ENCODE measurements at places on chromosomes 7 and 10. TPM values are rescaled to one million over a fixed set of nuclear protein-coding genes. Genes with fewer than 3 reads are reported as not detected.

- DNase-seq = no peak
These were observed 140.4 kb upstream of the NAMPT start for GRCh38 chr7:106425017-106425719.

DNA sequence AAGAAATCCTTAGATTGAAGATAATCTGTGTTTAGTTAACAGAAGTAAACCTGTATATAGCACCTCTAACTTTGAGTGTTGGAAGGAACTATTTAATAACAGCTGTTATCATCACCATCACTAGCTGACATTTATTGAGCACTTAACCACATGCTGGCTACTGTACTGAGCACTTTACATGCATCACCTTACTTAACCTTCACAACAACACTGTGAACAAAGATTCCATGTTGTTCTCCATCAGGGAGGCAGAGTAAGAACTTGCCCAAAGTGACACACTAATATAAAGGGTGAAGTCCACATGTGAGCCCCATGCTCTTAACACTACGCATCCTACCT is 182.2 kb downstream of the ST7 start:
- DNase-seq = no peak

ANXA8L1 gene
- not detected for total RNA-seq

- no peak for DNase-seq
These were observed 235.3 kb upstream of the PRKCQ start for GRCh38 chr10:6815346-6815745.

GRCh38 chr7:140653319-140654108 is 12.9 kb upstream of the DENND2A start:
- peak; percentile 58 for DNase-seq

DGKI gene
- total RNA-seq = 19.4 TPM

COL26A1 gene
- 66.2 TPM for total RNA-seq

DNA sequence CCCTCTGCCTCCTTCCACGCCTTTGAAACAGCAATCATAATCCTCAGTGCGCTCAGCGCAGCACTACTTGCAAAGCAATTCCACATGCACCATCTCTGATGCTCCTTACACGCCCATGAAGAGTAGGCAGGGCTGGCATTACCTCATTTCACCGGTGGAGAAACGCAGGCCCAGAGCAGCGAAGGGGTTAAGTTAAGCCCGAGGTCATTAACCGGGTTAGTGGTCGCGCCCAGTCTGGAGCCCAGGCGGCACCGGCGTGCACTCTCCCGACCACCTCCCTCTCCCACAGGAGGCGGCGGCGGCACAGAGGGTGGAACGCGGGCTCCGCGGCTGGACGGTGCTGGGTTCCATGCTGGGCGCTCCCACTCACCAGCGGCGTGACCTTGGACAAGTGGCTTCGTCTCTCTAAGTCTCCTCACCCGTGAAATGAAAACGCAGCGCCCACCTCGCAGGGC is 515 bp downstream of the FASTK start:
- DNase-seq = peak; percentile 60

DNA sequence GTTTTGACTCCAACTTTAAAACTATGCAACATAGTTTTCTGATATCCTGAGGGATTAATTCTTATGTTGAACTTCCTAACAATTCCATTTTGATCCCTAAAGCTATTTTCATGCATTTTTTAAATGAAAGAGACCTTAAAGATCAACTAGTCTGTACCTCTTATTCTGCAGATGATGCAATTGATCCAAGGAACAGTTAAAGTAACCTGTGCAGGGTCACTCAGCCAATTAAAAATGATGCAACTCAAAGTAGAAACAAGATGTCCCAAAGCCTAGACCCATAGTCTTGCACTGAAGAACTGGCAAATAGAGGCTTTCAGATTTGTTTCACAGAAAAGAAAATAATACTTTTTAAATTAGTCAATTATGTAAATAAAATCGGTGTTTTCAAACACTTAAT is 86.3 kb downstream of the IMMP2L start:
- no peak for DNase-seq

DNA sequence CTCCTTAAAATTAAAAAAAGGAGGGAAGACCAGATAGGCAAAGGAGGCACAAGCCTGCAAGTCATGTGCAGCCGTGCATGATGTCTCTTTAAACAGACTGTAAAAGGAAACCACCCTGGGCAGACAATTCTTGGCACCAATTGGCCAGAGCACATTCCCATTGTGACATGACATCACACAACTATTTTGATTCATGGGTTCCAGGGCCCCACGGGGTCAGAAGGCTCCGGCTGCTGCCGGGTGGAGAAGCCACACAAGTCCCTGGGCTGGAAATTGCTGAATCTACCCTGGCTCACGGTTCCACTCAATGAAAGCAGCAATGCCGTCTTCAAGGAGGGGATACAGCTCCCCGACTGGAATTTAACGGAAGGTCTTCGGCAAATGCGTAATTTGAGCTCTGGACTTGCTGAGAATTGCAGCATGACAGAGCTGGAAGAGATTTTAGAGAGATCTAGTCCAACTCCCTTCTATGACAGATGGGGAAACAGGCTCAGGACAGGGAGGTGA is 140.5 kb downstream of the PRKAG2 start:
- peak; percentile 55 for DNase-seq

- DNase-seq = no peak
These were observed 37.7 kb downstream of the RABGEF1 start for GRCh38 chr7:66778201-66778600.

DNA sequence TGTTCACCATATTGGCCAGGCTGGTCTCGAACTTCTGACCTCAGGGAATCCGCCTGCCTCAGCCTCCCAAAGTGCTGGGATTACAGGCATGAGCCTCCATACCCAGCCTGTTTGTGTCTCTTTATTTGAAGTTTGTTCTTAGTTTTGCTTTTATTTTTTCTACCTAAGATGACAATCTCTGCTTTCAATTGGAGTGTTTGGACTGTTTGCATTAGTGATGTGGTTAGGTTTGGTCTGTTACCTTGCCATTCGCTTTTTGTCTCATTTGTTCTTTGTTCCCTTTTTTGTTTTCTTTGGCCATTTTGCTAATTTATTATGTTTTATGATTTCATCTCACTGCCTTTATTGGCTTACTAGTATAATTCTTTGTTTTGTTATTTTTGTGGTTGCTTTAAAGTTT is 62.6 kb downstream of the ADCY1 start:
- DNase-seq = no peak

GRCh38 chr10:22605168-22605567 is 109.2 kb downstream of the PIP4K2A start:
- DNase-seq = no peak

LRRC4 gene
- 60.0 TPM for total RNA-seq

DNA sequence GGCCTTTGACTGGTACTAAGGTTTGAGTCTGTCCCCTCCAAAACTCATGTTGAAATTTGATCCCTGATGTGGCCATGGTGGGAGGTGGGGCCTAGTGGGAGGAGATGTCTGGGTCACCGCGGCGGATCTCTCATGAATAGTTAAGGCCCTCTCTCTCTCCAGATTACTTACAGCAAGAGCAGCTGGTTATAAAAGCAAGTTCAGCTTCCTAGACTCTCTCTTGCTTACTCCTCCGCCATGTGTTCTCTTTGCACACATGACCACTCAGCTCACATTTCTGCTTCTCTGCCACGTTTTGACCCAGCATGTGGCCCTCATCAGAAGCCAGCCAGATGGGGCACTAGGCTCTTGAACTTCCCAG is 29.9 kb upstream of the ZMIZ1 start:
- DNase-seq = peak; percentile 38

GRCh38 chr7:25117226-25118047 is 7.6 kb downstream of the CYCS start:
- no peak for DNase-seq

- no peak for DNase-seq
These were observed 327.4 kb downstream of the AGMO start for GRCh38 chr7:15234431-15234830.

- DNase-seq = no peak
These were observed 111.8 kb upstream of the KMT2E start for GRCh38 chr7:104902183-104902582.

GRCh38 chr10:61592581-61592980 is 70.1 kb upstream of the CABCOCO1 start:
- peak; percentile 18 for DNase-seq

- no peak for DNase-seq
These were observed 37.2 kb downstream of the TBXAS1 start for GRCh38 chr7:139866047-139866837.

DRGX gene
- total RNA-seq = 65.2 TPM

GPR15LG gene
- not detected for total RNA-seq

PTPRZ1 gene
- 11.4 TPM for total RNA-seq

DNA sequence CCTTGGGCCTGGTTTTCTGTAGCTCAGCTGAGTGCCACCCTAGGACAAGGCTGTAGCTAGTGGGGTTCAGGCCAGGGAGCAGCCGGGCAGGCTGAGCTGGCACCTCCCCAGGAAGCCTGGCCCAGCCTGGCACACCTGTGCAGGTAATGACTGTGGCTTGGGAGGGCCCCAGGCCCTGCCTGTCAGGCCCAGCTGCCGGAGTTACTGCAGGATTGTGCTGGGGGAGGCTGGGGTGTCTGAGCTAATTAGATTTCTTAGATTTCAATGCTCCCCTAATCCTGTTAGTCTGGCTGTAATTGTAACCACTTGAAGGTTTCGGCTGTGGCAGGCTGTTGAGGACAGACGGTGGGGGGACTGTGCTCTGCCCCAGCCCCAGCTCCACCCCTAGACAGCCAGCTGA is 6.0 kb downstream of the ZMIZ1 start:
- no peak for DNase-seq

RASA4B gene
- total RNA-seq = 40.1 TPM

DNA sequence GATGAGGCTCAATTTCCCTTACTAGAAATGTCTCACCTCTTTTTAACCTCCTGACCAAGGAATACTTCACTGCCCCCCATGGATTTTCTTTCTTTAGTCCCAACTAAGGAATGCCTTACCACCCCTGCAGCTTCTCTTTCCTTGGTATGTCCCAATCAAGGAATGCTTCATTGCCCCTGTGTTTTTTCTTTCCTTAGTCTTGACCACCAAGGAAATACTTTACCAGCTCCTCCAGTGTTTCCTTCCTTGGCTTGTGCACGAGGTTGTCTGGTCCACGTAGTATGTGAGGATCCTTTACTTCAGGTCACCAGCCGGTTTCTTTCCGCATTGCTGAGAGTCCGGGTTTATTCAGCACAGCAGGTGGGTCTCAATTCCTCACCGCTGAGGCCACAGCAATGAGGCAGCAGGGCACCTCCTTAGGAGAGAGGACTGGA is 59.3 kb downstream of the CYP2C9 start:
- no peak for DNase-seq

- no peak for DNase-seq
These were observed 257.9 kb upstream of the AKR1E2 start for GRCh38 chr10:4568086-4568485.

GRCh38 chr10:132837905-132838304 is 52.0 kb upstream of the NKX6-2 start:
- DNase-seq = no peak

GRCh38 chr7:126574276-126575250 is 678.2 kb downstream of the GRM8 start:
- DNase-seq = peak; percentile 18

DNA sequence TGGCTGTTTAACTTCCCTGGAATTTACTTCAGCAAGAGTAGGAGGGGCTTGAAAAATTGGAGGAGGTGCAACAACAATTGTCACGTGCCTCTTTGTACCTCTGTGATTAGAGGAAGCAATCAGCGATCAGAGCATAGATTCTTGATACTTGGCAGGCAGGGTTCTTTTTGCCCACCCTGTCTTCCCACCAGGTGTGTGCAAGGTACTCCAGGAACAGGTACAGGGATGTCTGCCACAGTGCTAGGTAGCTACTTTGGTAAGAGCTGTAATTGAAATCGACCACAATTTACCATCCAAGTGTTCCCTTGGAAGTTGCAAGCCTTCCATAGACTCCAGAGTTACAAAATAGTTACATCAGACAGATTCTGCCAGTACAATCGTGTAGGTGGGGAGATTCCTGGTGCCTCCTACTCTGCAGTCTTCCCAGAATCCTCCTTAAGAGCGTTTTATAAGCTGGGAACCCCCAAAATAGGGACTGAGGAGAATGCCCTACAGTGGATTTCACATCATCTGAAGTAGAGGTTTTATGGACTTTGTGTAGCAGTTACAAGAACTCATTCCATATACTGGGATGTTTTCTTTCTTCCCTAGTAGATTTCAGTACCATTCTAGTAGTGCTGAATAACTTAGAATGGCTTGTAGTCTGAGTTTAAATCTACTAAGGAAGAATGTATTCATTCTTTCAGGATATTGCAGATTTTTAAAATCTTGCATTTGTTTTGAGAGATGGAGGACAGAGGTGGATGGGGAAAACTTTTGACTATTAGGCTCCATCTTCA is 101.9 kb downstream of the EXOC4 start:
- DNase-seq = no peak

- no peak for DNase-seq
These were observed 168.4 kb downstream of the EVX1 start for GRCh38 chr7:27410812-27411544.

DNA sequence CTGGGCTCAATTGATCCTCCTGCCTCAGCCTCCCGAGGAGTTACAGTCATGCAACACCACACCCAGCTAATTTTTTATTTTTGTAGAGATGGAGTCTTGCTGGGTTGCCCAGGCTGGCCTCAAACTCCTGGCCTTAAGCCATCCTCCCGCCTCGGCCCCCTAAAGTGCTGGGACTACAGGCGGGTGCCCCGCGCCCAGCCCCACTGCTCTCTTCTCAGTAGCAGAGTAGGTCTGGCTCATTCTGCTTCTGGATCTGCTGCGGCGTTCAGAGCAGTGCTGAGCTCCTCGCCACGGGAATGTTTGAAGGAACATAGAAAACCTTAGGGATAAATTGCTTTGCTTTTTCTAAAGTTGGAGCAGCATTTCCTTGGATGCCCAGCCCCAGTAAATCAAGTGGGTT is 27.4 kb downstream of the WIPI2 start:
- no peak for DNase-seq

ITGA8 gene
- total RNA-seq = 0.93 TPM

GRCh38 chr10:30786131-30786530 is 156.6 kb upstream of the LYZL2 start:
- no peak for DNase-seq

SLC26A5 gene
- not detected for total RNA-seq

- DNase-seq = no peak
These were observed 16.4 kb downstream of the TBXAS1 start for GRCh38 chr7:139845443-139845805.

EFCAB10 gene
- total RNA-seq = not detected

DNA sequence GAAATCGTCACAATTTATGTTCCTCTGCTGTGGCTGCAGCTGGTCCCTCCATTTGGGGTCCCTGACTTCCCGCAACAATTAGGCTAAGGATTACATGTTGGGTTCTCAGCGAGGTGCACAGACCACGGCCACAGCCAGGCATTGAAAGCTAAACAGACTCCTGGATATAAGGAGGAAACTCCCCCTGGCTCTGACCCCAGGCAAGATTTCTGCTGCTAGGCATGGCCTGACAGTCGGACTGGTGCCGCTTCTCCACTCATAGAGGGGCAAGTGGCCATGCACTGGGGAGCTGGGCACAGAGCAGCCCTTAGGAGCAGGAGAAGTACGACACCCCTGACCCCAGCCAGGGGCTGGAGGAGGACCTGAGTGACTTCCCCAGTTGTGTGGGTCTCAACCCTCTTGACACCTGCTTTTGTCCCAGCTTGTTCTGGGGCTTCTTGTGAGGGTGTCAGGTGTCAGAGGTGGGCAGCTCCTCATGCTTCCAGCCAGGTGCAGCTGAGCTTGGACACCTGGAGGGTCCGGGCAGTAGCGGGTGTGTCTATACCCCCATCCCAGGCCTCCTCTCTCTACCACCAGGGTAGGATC is 38.3 kb downstream of the TSPAN15 start:
- no peak for DNase-seq

PKD1L1 gene
- total RNA-seq = 0.17 TPM

NPM3 gene
- total RNA-seq = 18.1 TPM

GRCh38 chr7:142808802-142809583 is 38.2 kb downstream of the PRSS2 start:
- no peak for DNase-seq

Data from glutamatergic neuron (in vitro differentiated cells).